ENCODE measurements at places on chromosomes 5 and 9.

DNA sequence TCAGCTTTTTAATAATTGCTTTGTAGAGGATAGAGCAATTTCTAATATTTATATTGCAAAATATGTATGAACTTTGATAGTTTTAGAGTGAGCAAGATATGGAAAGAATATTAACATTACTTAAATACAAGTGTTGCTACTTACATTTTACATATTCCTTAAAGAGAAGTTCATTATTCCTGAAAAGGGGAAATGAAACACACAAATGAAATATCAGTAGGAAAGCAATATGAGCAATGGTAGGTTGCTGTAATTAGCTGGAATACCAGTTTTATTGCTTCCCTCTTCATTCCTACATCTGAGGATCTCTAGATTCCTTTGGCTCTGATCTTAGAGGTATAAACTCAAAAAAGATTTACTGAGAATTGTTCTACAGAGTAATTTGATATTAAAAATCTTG, 414.1 kb downstream of the FAM170A start:
- DNase-seq, result no peak

DNA sequence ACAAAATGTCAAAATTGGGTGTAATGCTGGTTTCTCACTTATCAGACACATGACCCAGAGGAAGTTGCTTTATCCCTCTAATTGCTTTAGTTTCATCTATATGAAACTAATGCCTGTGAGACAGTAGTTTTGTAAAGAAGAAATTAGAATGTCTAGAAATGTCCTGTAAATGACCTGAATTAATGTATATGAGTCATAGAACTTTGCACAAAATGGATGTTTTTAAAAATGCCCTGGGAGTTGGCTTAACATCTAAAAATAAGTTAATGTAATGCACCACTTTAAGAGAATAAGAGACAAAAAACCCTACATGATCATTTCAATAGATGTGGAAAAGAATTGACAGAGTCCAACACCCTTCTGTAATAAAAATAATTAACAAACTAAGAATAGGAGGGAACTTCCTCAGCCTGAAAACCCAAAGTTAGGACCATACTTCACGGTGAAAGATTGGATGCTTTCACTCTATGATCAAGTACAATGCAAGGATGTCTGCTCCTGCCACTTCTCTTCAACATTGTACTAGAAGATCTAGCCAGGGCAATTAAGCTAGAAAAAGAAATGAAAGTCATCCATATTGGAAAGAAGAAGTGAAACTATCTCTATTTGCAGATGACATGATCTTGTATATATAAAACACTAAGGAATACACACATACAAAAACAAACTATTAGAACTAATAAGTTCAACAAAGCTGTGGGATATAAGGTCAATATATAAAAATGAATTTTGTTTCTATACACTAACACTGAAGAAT, 117.9 kb downstream of the MELK start:
- DNase-seq, result no peak

DNA sequence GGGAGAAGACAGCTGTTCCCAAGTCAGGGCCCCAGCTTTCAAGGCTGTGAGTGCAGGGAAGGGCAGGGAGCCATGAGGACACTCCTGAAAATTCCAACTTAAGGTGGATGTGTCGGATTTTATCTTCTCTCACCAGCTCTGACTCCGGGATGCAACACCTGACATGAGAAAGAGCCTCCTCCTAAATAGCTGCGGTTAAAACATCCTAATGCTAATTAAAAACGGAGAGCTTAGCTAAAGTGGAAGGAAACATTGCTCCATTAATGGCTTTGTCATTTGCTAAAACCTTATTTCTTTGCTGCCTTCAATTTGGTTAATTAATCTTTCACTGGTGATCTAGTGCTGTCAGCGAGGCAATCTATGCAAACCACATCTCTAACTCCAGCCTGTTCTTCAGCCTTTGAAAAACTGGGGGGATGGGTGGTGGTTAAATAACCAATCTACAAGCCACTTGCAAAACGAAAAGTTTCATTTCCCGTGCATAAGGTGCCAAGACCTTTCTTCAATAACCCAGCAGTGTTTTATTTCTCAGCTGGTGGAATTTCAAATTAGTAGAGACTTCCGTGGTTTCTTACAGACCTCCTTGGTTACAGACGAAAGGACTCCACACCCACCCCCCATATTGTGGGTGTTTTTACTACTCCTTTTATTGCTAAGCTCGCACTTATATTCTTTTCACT, 379.6 kb downstream of the MLLT3 start:
- no peak for DNase-seq

DNA sequence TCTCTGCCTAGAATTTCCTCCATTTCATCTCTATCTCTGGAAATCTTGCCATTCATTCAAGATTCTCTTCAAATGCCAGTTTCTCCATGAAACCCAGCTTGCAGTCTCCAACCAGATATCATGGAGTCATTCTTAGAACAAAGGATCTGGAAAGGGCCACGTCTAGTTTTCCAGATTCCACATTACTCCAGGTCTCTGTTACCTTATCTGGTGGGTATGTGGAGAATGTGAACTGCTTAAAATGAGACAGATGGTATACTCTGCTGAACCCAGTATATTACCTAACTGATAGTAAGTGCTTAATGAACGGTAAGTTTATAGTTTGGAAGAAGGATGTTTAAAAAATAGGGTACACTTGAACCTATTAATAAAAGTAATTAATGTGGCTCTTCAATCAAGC, 52.3 kb upstream of the ZSWIM6 start:
- DNase-seq, result no peak

GRCh38 chr9:16441791-16442190, 428.7 kb downstream of the BNC2 start:
- DNase-seq, result no peak

DNA sequence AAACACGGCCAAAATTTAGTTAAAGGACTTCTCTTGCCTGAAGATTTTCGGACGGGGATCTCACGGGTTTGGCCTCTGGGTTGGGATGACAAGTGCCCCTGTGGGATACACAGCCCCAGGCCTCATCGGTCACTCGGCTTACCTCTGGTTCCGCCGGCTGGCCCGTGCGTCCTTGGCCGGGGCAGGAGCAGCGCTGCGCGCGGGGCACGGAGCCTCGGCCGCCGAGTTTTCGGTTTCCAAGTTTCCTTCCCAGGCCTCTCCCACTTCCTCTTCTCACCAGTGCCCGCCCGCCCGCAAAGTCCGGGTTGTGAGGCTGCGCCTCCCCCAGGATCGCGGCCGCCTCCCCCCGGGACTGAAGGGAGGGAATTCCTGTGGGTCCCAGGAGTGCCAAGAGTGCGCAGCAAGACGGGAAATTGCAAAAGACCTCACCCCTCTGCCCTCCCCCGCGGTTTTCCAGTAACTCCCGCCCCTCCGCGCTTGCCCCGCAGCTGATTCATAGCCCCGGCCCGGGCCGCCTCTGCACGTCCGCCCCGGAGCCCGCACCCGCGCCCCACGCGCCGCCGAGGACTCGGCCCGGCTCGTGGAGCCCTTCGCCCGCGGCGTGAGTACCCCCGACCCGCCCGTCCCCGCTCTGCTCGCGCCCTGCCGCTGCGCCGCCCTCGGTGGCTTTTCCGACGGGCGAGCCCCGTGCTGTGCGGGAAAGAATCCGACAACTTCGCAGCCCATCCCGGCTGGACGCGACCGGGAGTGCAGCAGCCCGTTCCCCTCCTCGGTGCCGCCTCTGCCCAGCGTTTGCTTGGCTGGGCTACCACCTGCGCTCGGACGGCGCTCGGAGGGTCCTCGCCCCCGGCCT, at the start of gene OSMR:
Gene OSMR, plus strand, starts transcription at position 487 of the 853 bp plus-strand sequence. CDS start 23,033 bp downstream, outside the sequence.
- peak; percentile 32 for DNase-seq

DNA sequence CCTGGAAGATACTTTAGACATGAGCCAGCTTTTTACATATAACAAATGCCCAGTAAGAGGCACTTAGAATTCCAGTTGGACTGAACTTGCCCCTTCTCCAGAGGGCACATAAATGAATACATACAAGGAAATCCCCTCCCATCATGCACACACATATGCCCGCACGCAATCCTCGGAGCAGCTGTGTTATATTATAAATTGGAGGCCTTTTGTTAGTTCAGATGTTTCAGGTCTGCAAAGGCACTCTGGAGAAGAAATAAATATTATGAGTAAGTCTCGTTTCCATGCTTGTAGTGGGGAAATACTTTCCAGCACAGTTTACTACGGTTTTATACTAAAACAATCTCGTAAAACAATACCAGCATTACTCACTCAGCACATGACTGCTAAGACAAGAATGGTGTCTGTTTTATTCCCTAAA, 17.6 kb upstream of the MUSK start:
- no peak for DNase-seq

DNA sequence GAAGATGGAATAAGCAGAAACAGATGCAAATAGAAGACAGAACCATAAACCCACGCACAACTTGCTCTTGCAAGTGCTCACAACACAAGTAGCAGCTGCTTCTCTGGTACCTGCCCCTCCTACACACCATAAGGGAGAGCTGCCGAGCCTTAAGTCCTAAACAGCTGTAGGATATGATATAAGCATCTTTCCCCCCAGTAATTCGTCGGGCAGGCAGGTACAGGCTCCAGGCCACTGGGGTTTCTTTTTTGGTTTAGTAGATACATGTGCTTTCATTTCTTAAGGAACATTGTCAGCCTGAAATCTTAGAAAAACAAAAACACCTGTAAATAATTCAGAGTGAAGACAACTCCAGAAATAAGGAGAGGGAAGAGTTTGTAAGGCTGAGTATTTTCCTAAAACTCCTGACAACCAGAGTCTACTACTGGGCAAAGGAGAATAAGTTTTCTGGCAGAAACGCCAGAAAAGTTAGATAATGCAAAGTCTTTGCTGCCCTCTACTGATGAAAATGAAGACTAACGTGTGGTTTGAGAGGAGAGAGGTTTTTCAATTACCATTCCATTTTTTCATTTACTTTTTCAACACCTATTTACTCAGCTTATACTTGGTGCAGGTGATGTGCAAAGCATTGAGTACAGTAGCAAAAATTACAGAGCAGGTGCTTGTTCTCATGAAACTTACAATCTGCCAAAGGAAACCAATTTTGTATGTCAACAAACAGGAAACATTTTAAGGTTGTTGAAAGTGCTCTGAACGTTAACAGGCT, 20.1 kb upstream of the TCERG1 start:
- no peak for DNase-seq

GRCh38 chr9:86405926-86406325, 51.7 kb upstream of the TUT7 start:
- no peak for DNase-seq

- DNase-seq, result no peak
Measured at GRCh38 chr9:20811872-20812271, 127.8 kb downstream of the FOCAD start.

GRCh38 chr9:2150338-2150737, 135.2 kb downstream of the SMARCA2 start:
- no peak for DNase-seq

DNA sequence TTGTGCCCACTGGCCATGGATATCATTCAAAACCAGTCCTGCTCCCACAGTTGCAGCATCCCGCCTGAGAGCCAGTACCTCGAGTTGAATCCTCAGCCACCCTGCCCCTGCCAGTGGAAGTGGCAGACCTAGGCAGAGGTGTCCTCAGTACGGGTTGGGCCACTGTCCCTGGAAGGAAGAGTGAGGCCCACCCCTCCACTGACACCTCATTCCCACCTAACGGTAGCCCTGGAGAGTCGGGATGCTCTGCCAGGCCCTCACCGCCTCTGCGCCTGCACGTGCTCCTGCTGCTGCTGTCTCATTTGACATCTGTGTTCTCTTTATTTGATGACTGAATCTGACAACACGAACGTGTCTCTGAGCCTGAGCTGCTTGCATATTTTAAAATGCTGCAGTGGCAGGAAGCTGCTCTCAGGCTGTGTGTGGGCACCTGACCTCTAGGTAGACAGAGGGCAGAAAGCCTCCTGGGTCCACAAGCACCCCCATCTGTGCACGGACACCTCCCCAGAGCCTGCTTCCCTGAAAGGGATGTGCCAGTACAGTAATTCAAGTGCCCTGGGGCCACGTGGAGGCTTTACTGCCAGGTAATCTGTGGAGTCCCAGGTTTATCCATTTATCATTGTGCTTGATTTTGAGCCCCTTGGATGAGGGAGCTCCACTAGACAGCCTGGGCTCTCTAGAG, 194.7 kb downstream of the CACNA1B start:
- no peak for DNase-seq

GRCh38 chr5:51890435-51891116, 507.3 kb downstream of the ISL1 start:
- DNase-seq, result no peak

- no peak for DNase-seq
Measured at GRCh38 chr5:74289238-74289637, 351.3 kb downstream of the ENC1 start.

DNA sequence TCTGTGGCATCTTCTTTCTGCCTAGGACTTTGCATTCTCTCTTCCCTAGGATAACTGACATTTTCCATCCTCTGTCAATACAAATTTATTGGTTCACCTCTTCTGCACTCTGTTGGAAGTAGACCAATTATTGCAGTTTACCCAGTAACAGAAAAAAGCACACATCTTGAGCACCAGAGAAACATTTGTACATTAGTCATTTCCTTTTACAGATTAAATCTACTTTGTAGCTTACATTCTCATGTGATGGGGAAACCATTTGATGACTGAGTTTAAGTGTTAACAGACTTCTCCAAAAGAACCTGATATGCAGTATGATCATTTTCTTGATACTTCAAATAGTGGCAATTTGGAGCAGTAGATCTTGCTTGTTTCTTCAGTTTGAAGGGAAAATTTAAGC, 1098.8 kb downstream of the DTWD2 start:
- DNase-seq, result no peak

GRCh38 chr5:12245429-12245828, 341.2 kb upstream of the CTNND2 start:
- DNase-seq, result no peak

DNA sequence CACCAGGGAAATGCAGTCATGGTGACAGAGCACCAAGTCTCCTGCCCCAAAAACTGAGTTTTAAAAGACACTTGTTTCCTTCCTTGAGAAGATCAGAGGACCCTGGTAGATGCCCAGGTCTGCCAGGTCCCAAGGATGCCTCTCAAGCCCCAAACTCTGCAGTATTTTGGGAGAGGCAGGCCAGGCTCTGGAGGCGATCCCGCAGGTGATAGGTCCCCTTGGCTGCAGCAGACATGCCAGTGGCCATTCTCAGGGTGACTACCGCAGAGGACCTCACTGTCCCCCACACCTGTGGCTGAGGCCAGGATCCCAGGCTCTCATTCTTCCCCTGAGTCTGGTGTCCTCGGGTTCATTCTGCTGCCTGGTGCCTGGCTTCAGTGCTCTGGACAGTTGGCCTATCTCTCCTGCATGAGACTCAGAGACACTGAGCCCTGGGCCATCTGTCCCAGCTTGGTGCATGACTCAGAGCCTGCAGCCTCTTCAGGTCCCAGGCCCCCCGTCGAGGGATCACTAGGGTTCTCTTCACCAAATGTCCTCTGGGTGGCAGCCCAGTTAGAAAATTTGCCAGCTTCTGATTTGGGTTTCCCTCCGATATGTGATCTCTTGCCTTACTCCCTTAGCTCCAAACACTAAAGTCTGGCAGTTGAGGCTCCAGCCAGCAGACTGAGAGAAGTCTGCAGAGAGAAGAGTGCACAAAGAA, 59.7 kb upstream of the GARNL3 start:
- DNase-seq, result no peak

DNA sequence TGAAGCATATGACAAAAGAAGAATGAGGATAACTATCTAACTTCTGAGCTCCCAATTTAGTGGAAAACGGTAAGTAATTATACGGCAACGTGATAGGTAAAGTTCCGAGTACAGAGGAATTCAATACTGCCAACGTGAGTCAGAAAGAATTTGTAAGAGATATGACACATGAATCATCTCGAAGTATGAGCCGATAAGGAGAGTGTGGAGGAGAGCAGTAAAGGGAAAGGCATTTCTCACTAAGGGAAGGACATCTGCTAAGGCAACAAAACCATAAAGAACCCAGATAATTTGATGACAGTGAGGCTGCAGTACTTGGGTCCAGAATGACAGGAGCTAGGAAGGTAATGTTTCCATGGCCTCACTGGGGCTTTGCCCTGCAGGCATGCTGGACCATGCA, 11.0 kb downstream of the MPDZ start:
- no peak for DNase-seq

- DNase-seq, result no peak
Measured at GRCh38 chr5:119123280-119123679, 52.4 kb downstream of the DMXL1 start.

All from progenitor cell of endocrine pancreas (in vitro differentiated cells).